ENCODE measurements at places on chromosomes 13 and 19.

- peaks cover 11% of the 10 kb centered on the region for H3K27me3 ChIP-seq
- H3K4me1 ChIP-seq = peaks cover 28% of the 10 kb centered on the region
- H3K4me3 ChIP-seq = peak overlapping the region; percentile 34
- DNase-seq = peak; percentile 89
- no peak overlapping the region for H3K27ac ChIP-seq
These were observed 24.2 kb upstream of the TTYH1 start for GRCh38 chr19:54390942-54391577.

- H3K27me3 ChIP-seq = peaks cover 6% of the 10 kb centered on the region
- no peaks in the 10 kb centered on the region for H3K36me3 ChIP-seq
- DNase-seq = no peak
- H3K4me1 ChIP-seq = peaks cover 2% of the 10 kb centered on the region
These were observed 11.2 kb downstream of the HPN start for GRCh38 chr19:35052599-35053190.

- DNase-seq = no peak
- H3K4me1 ChIP-seq = peaks cover 5% of the 10 kb centered on the region
- H3K4me3 ChIP-seq = no peak overlapping the region
- H3K27me3 ChIP-seq = peaks cover 34% of the 10 kb centered on the region
- no peaks in the 10 kb centered on the region for H3K36me3 ChIP-seq
- H3K27ac ChIP-seq = no peak overlapping the region
These were observed 3.1 kb downstream of the NXNL1 start for GRCh38 chr19:17457616-17458015.

GRCh38 chr13:76641056-76641455 lies 245.1 kb downstream of the KCTD12 start:
- no peak for DNase-seq
- no peak overlapping the region for H3K4me3 ChIP-seq
- H3K36me3 ChIP-seq = no peaks in the 10 kb centered on the region
- H3K27ac ChIP-seq = no peak overlapping the region

GRCh38 chr13:106139377-106139776 lies 396.1 kb downstream of the EFNB2 start:
- H3K4me3 ChIP-seq = no peak overlapping the region
- H3K36me3 ChIP-seq = no peaks in the 10 kb centered on the region
- no peak for DNase-seq
- no peak overlapping the region for H3K27ac ChIP-seq

- no peak overlapping the region for H3K27ac ChIP-seq
- H3K27me3 ChIP-seq = peaks cover 2% of the 10 kb centered on the region
- peaks cover 23% of the 10 kb centered on the region for H3K36me3 ChIP-seq
- DNase-seq = no peak
- H3K4me1 ChIP-seq = peaks cover 15% of the 10 kb centered on the region
- H3K4me3 ChIP-seq = no peak overlapping the region
These were observed 3.5 kb upstream of the PPP6R1 start for GRCh38 chr19:55262359-55262758.

DNA sequence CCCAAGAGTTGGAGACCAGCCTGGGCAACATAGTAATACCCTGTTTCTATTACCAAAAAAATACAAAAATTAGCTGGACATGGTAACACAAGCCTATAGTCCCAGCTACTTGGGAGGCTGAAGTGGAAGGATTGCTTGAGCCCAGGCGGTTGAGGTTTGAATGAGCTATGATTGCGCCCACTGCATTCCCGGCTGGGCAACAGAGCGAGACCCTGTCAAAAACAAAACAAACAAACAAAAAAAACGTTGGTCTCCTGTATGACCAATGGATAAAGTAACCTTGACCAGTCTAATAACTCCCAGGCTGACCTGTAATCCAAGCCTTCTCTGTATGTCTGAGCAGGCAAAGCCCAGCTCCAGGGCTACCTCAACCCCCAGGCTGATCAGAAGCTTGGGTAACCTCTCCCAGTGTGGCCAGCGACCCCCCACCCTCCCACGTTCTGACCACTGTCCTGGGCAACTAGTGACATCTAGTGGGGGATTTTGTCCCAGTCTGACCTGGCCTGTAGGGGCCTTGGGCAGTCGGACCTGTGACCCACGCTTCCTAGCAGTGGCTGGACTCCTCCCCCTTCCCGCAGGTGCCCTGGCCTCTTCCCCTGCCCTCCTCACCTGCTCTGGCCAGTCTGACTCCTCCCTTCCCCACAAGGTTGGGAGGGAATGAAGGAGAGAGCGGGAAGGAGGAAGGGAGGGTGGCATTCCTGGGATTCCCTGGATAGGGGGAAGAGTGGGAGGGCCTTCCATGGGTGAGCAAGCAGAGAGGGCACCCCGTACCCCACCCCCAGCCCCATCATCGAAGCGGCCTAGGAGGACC lies 1.0 kb upstream of the BCAM start:
- H3K4me3 ChIP-seq = no peak overlapping the region
- H3K36me3 ChIP-seq = no peaks in the 10 kb centered on the region
- DNase-seq = no peak
- H3K27me3 ChIP-seq = peaks cover 12% of the 10 kb centered on the region

GRCh38 chr19:1764729-1765128 lies 11.4 kb downstream of the ONECUT3 start:
- H3K4me1 ChIP-seq = peaks cover 2% of the 10 kb centered on the region
- no peak overlapping the region for H3K4me3 ChIP-seq
- DNase-seq = no peak
- H3K36me3 ChIP-seq = no peaks in the 10 kb centered on the region

Data from activated CD4-positive, alpha-beta T cell treated with anti-CD3 and anti-CD28 coated beads, Interleukin-2, amount 10 ng/mL, durations not matched to agents 24 days and 14 days (primary cell).